ENCODE measurements at places on chromosomes 5 and 9.

GRCh38 chr5:68196876-68197275 lies 18.7 kb upstream of the PIK3R1 start:
- DNase-seq, result no peak

DNA sequence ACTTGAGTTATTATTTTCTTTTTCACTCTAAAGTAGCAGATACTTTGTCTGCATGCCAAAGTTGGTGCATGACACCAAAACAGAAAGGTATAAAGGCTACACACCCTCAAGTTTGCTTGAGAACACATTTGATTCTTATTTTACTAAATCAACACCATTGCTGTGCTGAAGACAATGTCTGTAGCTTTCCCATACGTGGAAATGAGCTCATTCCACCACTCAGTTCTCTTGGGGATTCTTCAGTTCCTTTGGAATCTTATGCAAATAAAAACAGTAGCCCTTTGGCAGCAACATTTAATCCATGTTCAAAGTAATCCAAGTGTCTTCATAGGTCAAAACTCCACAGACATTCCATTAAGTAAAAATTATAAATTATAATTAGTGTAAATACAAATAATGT lies 264.9 kb downstream of the TLE1 start:
- no peak for DNase-seq

DNA sequence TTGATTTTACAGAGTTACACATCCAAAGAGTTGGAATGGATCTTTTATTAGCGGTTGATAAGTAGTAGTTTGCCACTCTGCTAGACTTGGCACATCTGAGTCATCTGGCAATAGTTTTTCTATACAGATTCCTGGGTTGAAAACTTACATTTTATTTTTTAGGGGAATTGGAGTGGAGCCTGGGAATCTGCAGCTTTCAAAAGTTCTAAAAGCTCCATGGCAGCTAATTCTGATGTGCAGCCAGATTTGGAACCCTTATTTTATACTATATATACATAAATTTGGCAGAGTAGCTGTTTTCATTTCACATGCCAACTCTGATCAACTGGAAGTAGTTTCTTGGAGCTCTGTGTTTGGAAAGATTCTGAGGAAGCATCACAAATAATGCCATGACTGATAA lies 715.5 kb downstream of the TLR4 start:
- DNase-seq, result no peak

DNA sequence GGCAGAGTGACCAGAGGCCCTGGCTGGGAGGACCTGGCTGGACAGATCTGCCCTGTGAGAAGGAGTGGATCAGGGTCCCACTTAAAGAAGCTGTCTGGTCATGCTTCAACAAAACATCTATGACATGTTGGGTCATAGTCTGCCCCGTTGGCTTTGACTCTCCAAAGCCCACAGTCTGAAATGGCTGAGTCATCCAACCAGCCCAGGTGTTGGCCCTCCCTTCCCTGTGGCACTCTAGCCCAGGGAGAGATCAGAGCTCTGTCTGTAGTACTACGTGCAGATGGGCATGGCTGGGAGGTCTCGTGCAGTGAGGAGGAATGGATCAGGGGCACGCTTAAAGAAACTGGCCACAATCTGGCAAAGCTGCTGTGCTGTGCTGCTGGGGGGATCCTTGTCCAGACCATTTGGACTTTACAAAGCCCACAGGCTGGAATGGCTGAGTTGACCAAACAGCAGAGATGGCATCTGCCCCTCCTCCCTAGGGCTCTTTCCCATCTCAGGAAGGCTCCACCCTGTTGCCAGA lies 206.1 kb downstream of the TUSC1 start:
- no peak for DNase-seq

DNA sequence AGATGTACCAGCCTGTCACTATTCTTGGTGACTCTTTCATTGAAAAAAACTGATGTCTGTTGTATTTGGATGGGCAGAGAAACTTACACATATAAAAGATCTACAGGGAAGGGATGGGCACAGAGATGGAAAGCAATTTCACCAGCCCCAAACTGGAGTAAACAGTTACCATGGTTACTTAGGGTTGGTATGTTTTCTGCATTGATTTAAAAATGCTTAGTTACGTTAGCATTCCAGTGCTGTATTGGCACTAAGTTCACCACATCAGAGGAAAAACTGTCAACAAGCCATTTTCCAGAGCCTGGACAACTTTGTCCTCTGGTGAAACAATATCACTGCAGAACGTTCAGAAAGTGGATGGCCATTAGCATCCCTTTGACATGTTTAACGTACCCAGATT lies 28.0 kb downstream of the MARCHF3 start:
- DNase-seq, result no peak

DNA sequence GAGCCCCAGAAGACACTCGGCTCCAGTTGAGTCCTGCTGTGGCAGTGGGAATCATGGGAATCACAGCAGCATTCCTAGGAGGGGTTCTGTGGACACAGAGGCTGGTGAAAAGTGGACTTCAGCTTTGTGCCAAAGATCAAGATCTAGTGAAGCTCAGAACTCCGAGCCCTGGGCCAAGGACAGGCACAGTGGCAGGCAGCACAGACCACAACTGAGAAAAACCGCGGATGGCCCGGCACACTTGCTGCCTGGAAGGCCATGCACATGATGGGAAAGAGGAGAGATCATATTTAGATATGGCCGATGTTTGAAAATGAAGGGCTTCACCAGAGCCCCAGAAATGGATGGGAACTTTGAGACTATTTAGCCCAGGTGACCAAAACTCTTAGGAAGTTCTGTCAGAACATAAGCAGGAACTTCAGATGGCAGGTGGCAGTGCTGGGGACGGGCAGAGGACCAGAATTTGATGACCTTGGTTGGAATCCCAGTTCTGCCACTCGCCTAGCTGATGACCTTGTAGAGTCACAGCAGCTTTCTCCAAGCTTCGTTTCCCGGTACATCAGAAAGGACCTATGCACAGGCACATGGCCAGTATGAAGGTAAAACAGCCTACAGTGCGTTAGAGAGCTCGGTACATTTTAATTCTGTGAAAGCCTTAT lies 18.0 kb downstream of the BARHL1 start:
- DNase-seq, result no peak

- DNase-seq, result no peak
Measured at GRCh38 chr5:169471021-169471420, 112.6 kb upstream of the SPDL1 start.

- DNase-seq, result peak; percentile 42
Measured at GRCh38 chr9:119370816-119371215, 1.6 kb upstream of the BRINP1 start.

DNA sequence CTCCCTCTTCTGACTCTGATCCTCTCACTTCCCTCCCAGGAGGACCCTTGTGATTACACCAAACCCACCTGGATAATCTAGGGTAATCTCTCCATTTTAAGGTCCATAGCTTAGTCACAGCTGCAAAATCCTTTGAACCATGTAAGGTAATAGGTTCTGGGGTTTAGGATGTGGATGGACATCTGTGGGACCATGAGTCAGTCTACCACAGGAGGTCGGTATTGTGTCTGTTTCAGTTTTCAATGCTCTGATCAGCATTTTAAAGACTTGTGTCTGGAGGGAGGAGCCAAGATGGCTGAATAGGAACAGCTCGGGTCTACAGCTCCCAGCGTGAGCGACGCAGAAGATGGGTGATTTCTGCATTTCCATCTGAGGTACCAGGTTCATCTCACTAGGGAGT lies 112.6 kb downstream of the CAVIN4 start:
- DNase-seq, result no peak
